ENCODE measurements at places on chromosomes 4 and X. TPM values are rescaled to one million over a fixed set of nuclear protein-coding genes. Genes with fewer than 3 reads are reported as not detected.
A peak's percentile ranks its signal among the peaks of the same experiment; 100 is the strongest.

- no peak overlapping the region for H3K4me3 ChIP-seq
- no peak overlapping the region for H3K27ac ChIP-seq
- no peak for DNase-seq
- H3K36me3 ChIP-seq, result no peaks in the 10 kb centered on the region
- no peaks in the 10 kb centered on the region for H3K4me1 ChIP-seq
Measured at GRCh38 chr4:158622251-158622650, 49.4 kb downstream of the C4orf46 start.

GRCh38 chr4:24763631-24764297, 31.6 kb upstream of the SOD3 start:
- no peak for DNase-seq
- H3K36me3 ChIP-seq, result no peaks in the 10 kb centered on the region
- H3K4me1 ChIP-seq, result no peaks in the 10 kb centered on the region
- H3K27me3 ChIP-seq, result no peaks in the 10 kb centered on the region

DNA sequence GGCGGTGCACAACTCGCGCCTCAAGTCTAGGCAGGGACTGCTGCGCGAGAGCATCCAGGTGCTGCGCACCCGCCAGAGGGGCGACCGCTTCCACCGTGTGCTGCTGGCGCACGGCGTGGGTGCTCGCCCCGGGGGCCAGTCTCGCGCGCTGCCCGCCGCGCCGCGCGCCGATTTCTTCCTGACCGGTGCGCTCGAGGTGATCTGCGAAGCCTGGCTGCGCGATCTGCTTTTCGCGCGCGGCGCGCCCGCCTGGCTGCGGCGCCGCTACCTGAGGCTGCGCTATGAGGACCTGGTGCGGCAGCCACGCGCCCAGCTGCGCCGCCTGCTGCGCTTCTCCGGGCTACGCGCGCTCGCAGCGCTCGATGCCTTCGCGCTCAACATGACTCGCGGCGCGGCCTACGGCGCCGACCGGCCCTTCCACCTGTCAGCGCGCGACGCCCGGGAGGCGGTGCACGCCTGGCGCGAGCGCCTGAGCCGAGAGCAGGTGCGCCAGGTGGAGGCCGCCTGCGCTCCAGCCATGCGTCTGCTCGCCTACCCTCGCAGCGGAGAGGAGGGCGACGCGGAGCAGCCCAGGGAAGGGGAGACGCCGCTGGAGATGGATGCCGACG, 1.3 kb downstream of the CHST7 start:
- no peak overlapping the region for H3K27ac ChIP-seq
- peak; percentile 50 for DNase-seq
- peak overlapping the region; percentile 58 for H3K4me3 ChIP-seq
- peaks cover 3% of the 10 kb centered on the region for H3K4me1 ChIP-seq
- no peaks in the 10 kb centered on the region for H3K27me3 ChIP-seq

AFP gene
- total RNA-seq, result 3.4 TPM

NXF3 gene
- 1.6 TPM for total RNA-seq

All from right lobe of liver (tissue), 6 donors.